ENCODE measurements at places on chromosomes 2 and 18.

DNA sequence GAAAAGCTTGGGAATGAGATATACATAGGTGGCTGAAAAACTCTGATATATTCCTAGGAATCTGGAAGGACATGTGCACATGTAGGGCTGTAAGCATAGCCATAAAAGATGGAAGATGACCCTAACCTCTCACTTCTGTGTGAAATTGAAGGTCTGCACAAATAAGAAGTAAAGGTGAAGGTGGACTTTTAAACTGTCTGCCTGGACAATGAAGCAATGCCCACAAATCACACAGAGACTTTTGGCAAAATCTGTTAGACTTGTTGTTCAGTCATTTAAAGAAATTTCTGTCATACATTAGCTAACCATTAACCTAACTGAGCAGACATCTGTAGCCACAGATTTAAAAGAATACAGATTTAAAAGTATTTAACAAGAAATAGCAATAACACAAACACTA, 65.3 kb upstream of the CCDC178 start:
- no peak for DNase-seq

GRCh38 chr2:232890896-232891601, 21.0 kb downstream of the SNORC start:
- no peak for DNase-seq

DNA sequence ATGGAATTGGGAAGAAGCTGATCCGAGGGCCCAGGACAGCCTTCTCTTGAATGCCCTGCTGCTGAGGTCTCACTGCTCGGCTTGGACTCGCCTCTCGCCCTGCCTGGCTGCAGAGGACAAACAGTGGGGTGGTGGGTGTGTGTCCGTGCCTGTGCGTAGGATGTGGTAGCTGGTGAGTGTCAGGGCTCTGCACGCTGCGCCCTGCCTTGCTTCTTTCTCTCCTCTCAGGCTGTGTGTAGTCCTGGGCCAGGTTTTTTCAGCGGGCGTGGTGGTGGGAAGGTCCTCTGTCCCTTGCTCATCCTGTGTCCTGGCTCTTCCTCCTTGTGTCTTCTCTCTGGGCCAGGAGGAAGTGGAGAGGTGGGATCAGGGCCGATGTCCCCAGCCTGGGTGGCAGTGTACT, 44.8 kb downstream of the RRM2 start:
- no peak for DNase-seq

DNA sequence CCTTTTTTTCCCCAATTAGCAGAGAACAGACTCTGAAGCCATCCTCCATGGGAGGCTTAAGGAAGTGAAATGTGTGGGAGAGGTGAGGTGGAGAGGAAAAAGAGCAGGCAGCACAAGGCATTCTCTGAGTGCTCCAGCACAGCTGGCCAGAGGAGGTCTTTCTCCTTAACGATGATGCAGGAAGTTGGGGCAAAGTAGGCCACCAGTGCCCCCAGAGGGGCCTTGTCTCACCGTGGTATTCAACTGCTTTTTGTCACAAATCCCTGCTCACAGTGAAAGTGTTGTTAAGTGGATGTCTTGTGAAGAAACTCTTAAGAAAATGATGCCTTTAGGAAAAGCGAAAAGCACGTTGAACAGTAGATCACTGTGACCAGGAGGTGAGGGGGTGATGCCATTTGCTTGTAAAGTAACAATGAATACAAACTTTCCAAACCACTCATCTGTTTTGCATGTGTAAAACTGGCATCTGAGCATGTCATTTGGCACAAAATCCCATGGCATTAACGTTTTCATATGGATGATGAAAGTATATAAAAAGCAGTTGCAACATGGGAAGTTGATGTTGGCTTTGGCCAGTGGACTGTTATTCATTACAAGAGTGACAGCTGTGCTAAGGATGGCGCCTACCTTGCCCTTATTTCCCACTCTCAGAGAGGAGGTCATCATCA, 49.2 kb upstream of the CDC42EP3 start:
- DNase-seq: no peak

DNA sequence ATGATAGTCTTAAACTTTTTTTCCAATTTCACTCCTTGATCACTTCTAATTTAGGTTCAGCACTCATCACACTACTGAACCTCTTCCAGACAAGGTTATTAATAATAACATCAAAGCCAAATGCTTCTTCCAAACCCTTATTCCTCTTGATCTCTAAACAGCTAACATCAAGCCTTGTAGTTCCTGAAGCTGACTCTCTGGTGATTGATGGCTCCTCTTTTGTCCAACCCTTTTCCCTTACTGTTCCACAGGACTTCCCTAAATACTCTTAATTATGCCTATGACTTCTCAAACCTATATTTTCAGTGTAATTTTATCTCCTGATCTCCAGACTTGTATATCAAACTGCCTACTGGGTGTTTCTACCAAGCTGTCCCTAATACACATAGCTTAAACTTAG, 83.9 kb downstream of the FAM228A start:
- no peak for DNase-seq

GRCh38 chr2:55038428-55038827, 11.8 kb downstream of the RTN4 start:
- no peak for DNase-seq

DNA sequence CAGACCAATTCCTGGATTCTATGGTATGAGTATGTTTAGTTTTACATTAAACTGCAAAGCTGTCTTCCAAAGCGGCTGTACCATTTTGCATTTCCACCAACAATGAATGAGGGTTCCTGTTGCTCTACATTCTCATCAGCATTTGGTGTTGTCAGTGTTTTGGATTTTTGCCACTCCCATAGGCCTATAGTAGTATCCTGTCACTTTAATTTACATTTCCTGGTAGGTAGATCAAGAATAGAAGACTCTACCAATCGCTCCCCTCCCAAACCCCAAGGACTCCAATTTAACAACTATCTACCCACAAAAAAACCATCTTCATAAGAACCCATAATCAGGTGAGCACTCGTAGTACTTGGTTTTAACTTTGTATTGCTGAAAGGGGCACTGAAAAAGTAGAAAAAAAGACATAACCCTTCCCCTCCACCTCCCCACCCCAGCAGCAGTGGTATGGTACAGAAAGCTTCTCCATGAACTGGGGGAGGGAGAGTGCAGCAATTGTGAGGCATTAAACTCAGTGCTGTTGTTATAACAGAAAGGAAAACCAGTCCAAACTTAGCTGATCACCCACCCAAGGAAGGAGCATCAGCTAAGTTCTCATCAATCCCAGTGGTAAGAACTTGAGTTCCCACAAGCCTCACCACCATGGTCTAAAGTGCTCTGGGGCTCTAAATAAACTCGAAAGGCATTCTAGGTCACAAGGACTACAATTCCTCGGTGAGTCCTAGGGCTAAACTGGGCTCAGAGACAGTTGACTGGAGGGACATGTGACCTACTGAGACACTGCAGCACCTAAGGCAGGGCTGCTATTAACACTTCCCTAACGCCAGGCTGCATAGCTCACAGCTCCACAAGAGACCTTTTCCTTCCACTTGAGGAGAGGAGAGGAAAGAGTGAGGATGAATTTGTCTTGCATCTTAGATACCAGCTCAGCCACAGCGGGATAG, 35.5 kb upstream of the CYTIP start:
- DNase-seq: no peak

DNA sequence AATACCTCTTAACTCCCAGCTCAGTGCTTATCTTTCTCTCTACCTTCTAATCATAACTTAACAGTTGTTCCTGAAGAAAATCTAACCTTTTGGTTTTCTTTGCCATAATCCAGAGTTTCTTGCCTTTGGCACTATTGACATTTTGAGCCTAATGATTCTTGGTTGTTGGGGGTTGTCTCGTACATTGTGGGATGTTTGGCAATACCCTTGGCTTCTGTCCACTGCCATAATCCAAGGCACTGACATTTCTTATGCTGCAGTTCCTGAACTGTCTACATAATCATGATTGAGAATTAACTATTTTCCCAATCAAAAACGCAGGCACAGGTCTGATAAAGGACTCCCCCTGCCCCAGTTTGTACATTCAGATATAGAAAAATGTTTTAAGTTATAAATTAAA, 203.2 kb upstream of the MEX3C start:
- no peak for DNase-seq

GRCh38 chr2:43251171-43251731, 24.8 kb upstream of the ZFP36L2 start:
- no peak for DNase-seq

DNA sequence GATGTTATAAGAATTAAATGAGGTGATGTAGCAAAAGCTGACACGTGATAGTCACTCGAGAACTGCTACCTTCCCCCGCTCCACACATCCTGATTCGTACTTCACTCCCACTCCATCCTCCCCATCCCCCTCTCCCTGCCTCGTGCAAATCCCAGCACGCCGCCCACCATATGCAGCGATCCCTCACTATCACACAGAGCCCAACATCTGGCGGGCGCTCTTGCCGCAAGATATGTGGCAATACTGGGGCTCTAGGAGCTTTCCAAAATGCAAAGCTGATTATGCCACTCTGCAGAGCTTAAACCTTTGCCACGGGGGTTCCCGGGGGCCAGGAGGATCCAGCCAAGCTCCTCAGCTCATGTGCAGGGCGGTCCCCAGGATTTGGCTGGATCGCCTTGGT, 37.4 kb downstream of the DNMT3A start:
- no peak for DNase-seq

DNA sequence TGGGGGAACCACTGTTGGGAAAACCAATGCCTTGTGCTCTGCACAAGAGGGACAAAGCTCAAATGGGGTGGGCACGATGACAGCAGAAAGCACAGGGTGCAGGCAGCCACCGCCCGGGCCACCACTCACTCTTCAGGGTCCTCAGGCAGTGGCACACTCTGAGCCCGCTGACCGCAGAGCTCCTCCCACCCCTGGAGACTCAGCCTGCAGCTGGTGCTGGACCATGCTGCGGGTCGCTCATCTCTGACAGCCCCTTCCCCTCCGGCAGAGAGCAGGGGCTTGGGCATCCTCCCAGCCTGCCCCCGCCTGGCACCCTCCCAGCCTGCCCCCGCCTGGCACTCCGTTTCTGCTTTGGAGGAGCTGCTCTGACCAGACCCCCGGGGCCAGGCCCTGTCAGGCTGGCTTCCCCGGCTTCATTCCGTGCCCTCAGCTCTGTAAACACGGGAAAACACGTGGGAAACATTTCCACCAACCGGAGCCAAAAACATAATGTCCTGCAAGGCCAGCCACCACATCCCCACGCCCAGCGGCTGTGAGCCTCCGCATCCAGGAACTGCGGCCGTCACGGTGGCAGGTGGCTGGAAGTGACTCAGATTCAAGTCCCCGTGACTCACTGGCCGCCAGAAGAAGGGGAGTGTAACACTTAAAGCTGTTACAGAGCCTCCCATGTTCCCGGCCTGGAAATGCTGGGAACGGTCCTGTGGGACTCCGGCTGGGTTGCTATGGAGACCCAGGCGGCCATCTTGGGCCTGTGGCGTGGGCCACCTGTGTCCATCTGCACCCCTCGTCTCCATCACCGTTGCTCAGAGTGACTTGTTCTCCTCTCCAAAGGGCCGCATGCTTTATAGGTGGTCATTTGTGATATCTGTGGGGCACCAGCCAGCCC, 6.8 kb upstream of the SNED1 start:
- DNase-seq: no peak

DNA sequence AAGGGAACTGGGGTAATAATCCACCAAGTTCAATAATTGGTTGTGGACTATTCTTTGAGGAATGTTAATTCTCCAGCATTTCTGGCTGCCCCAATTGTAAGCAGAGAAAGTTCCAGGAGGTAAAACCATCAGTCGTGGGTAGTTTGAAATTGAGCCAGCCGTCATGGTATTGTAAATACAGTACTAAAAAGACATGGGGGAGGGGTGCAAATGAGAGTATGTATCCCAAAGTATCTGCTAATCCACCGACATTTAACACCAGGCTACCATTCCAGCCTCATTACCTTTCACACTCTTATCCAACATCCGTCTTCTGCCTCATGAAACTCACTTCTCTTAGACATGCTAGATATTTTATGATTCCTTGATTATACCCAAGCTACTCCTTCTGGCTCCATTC, 507.9 kb downstream of the ERBB4 start:
- no peak for DNase-seq

- no peak for DNase-seq
Measured at GRCh38 chr2:142020368-142020767, 110.4 kb downstream of the LRP1B start.

- DNase-seq: no peak
Measured at GRCh38 chr2:150255528-150255927, 231.9 kb downstream of the RND3 start.

- DNase-seq: no peak
Measured at GRCh38 chr18:62710417-62710816, 4.9 kb upstream of the PHLPP1 start.

GRCh38 chr18:29218091-29218490, 1041.2 kb upstream of the CDH2 start:
- DNase-seq: no peak

- no peak for DNase-seq
Measured at GRCh38 chr2:24618680-24619079, 127.6 kb downstream of the NCOA1 start.

- DNase-seq: no peak
Measured at GRCh38 chr2:161556440-161556839, 67.8 kb upstream of the SLC4A10 start.

All from cortex of kidney (tissue), 1 donor.